ENCODE measurements at places on chromosomes 5 and 9. TPM values are rescaled to one million over a fixed set of nuclear protein-coding genes. Genes with fewer than 3 reads are reported as not detected.

CBY3 gene
- total RNA-seq = not detected

PIP5K1B gene
- 0.47 TPM for total RNA-seq

CTNND2 gene
- total RNA-seq = not detected

ADCY2 gene
- total RNA-seq = not detected

ENG gene
- total RNA-seq = 3.6 TPM

LHX3 gene
- total RNA-seq = not detected

GRM6 gene
- not detected for total RNA-seq

GRCh38 chr9:33043671-33044070, 18.6 kb downstream of the DNAJA1 start:
- H3K36me3 ChIP-seq = peaks cover 42% of the 10 kb centered on the region
- H3K27ac ChIP-seq = peak overlapping the region; percentile 70
- H3K27me3 ChIP-seq = no peaks in the 10 kb centered on the region

DNA sequence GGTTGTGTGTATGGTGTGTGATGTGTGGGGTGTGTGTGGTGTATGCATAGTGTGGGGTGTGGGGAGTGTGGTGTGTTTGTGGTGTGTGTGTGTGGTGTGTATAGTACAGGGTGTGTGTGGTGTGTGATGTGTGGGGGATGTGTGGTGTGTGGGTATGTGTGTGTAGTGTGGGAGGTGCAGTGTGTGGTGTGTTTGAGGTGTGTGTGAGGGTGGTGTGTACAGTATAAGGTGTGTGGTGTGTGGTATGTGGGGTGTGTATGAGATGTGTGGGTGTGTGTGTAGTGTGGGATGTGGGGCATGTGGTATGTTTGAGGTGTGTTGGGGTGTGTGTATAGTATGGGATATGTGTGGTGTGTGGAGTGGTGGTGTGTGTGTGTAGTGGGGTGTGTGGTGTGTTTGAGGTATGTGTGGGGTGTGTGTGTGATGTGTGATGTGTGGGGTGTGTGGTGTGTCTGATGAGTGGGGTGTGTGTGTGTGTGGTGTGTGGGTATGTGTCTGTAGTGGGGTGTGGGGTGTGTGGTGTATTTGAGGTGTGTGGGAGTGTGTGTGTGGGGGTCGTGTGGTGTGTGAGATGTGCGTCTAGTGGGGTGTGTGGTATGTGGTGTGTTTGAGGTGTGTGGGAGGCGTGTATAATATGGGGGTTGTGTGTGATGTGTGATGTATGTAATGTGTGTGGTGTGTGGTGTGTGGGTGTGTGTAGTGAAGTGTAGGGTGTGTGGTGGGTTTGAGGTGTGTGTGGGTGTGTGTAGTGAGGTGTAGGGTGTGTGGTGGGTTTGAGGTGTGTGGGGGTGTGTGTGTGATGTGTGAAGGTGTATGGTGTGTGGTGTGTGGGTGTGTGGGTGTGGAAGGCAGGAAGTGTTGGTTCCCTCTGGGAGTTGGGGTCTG, 8.6 kb downstream of the ECSCR start:
- H3K4me1 ChIP-seq = peaks cover 32% of the 10 kb centered on the region
- no peaks in the 10 kb centered on the region for H3K36me3 ChIP-seq
- H3K27ac ChIP-seq = no peak overlapping the region
- H3K4me3 ChIP-seq = no peak overlapping the region

DNA sequence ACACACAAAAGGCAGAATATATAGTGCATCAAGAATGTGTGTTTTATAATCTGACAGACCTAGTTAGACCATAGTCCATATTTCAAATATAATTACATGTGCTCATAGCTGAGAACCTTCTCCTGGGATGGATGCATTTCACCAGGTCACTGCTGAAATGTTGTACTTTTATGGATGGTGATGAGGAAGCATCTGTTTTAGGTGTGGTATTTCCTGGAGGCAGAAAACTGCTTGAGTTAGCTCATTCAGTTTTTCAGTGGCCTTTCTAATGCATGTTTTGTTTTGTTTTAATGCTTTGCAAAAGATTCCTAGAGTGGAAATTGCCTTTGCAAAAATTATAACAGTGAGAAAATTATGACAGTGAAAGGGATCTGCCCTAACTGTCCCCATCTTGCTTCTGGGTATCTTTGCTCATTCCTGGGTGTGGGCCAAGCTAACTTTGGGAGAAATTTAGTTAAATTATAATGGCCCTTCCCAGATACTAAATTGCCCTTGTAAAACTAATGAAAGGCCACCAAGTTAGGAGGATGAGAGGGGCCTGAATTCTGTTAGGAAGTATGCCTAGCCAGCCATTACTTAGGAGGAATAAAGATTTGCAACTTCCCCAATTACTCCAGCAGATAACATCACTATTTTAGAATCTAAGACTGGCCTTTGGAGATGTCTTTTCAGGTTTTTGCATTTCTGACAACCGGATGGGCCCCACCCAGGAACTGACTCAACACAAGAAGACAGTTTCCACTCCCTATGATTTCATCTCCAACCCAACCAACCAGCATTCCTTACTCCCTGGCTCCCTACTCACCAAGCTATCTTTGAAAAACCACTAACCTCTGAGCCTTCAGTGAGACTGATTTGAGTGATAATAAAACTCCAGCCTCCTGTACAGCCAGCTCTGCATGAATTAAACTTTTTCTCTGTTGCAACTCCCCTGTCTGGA, 7.0 kb upstream of the IL12B start:
- DNase-seq = peak; percentile 84
- no peak overlapping the region for H3K27ac ChIP-seq
- no peaks in the 10 kb centered on the region for H3K27me3 ChIP-seq
- peak overlapping the region; percentile 51 for H3K4me3 ChIP-seq
- H3K36me3 ChIP-seq = no peaks in the 10 kb centered on the region

DNA sequence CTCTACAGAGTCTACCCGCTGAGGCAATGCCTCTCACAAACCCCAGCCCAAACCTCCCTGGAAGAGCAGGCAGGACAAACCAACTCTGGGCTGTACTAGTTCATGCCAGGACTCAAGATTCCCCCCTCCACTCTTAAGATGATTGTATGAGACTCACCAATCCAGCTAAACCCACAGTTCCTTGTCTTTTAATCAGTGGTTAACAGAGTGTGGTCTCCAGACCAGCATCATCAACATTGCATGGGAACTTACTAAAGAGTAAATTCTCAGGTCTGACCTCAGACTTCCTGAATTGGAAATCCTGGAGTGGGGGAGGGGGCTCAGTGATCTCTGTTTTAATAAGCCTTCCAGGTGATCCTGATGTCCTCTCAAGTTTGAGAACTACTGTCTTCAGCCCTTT, 240.9 kb downstream of the GAS1 start:
- H3K27me3 ChIP-seq = no peaks in the 10 kb centered on the region
- no peaks in the 10 kb centered on the region for H3K36me3 ChIP-seq
- no peak overlapping the region for H3K4me3 ChIP-seq
- H3K27ac ChIP-seq = no peak overlapping the region

DNA sequence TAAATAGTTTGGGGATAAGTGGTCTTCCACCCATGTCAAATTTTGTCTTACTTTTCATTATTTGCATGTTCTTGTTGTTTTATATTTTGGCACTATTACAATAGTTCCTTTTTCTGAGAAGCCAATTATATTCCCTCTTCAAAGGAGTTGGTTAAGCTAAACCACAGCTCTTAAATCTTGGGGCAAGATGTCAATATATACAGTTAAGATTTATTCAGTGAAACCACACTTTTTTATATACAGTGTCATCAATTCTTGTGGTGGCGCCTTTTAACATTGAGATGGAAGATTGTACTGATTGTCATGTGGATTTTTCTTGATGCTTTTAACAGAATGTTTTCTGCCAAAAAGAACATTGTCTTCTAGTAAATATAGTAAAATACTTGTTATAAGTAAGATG, 104.1 kb downstream of the MTREX start:
- no peak for DNase-seq
- H3K4me1 ChIP-seq = no peaks in the 10 kb centered on the region
- no peaks in the 10 kb centered on the region for H3K27me3 ChIP-seq
- H3K36me3 ChIP-seq = peaks cover 61% of the 10 kb centered on the region

- H3K27me3 ChIP-seq = no peaks in the 10 kb centered on the region
- peaks cover 4% of the 10 kb centered on the region for H3K4me1 ChIP-seq
- no peak for DNase-seq
- no peak overlapping the region for H3K4me3 ChIP-seq
Measured at GRCh38 chr9:6766606-6767005, 8.8 kb downstream of the KDM4C start.

- H3K4me1 ChIP-seq = no peaks in the 10 kb centered on the region
- H3K27ac ChIP-seq = no peak overlapping the region
- H3K4me3 ChIP-seq = no peak overlapping the region
- no peak for DNase-seq
Measured at GRCh38 chr5:172559004-172559932, 81.8 kb upstream of the NEURL1B start.

GRCh38 chr5:142206801-142207200, 98.2 kb downstream of the NDFIP1 start:
- H3K4me1 ChIP-seq = no peaks in the 10 kb centered on the region
- H3K27ac ChIP-seq = no peak overlapping the region
- no peaks in the 10 kb centered on the region for H3K36me3 ChIP-seq
- H3K4me3 ChIP-seq = no peak overlapping the region

GRCh38 chr5:65926276-65926783, at the start of gene ERBIN:
Gene ERBIN (plus strand): TSS chr5:65926575. CDS start chr5:65992719, 66,144 bp downstream.
- no peaks in the 10 kb centered on the region for H3K27me3 ChIP-seq
- DNase-seq = peak; percentile 73
- peak within 1 kb of the TSS; percentile 95 for H3K27ac ChIP-seq
- H3K36me3 ChIP-seq = no peaks in the 10 kb centered on the region
- peak within 1 kb of the TSS; percentile 100 for H3K4me3 ChIP-seq

DNA sequence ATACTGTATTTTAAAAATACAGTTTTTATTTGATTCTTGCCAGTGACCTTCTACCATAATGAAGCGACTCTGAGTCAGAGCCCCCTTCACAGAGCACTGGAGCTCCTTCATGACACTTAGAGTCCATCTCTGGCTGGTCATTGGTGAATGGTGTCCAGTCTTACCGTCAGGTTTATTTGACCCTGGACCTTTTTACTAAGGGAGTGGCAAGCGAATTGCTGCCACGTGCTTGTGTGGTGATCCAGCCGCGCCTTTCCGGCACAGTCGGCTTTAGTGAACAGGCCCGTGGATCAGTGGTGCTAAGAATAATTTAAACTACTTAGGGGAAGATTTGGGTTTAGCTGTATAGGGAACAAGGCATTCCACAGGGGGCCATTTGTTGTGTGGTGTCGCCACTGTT, 48.5 kb downstream of the PRRC2B start:
- DNase-seq = no peak
- no peak overlapping the region for H3K4me3 ChIP-seq
- no peak overlapping the region for H3K27ac ChIP-seq
- no peaks in the 10 kb centered on the region for H3K27me3 ChIP-seq
- H3K4me1 ChIP-seq = no peaks in the 10 kb centered on the region

DNA sequence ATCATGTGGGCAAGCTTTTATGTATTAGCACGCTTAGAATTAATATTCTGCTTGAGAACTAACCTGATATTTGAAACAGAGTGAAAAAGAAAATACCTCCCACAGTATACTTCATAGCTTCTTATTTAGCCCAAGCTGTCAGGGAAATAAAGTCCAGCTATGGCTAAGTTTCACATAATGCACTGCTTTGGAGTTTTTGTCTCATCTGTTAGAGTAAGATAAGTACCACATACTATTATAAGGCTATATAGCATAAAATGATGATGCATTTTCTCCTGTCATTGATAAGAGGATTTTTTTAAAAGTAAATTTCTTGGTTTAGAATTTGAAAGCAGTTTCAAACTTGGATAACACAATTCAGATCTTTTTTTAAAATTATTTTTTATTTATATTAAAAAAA, 2.4 kb upstream of the ANKDD1B start:
- no peak for DNase-seq
- H3K4me3 ChIP-seq = no peak overlapping the region
- H3K4me1 ChIP-seq = peaks cover 8% of the 10 kb centered on the region
- H3K36me3 ChIP-seq = no peaks in the 10 kb centered on the region
- H3K27me3 ChIP-seq = peaks cover 4% of the 10 kb centered on the region

- peaks cover 19% of the 10 kb centered on the region for H3K4me1 ChIP-seq
- no peaks in the 10 kb centered on the region for H3K27me3 ChIP-seq
- no peak overlapping the region for H3K4me3 ChIP-seq
- no peaks in the 10 kb centered on the region for H3K36me3 ChIP-seq
Measured at GRCh38 chr5:132096904-132097303, 23.3 kb downstream of the CSF2 start.

DNA sequence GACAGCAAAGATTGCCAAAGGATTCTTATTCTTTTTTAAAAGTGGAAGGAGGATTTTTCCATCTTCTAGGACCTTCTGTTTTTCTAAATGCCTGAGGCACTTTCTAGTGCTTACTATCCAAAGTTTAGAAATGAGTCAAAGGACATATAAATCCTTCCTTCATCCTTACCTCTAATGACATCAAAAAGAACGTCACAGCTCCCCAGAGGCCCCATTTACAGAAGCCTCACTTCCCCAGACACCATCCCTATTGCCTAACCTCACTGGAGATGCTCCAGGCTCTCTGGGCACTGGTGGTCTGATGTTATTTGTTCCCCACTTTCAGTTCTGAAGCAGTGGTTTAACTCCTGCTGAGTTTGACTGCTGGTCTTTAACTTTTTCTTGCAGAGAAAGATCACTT, 504.3 kb downstream of the AGTPBP1 start:
- no peak overlapping the region for H3K27ac ChIP-seq
- H3K4me1 ChIP-seq = no peaks in the 10 kb centered on the region
- no peak overlapping the region for H3K4me3 ChIP-seq
- no peaks in the 10 kb centered on the region for H3K36me3 ChIP-seq

DNA sequence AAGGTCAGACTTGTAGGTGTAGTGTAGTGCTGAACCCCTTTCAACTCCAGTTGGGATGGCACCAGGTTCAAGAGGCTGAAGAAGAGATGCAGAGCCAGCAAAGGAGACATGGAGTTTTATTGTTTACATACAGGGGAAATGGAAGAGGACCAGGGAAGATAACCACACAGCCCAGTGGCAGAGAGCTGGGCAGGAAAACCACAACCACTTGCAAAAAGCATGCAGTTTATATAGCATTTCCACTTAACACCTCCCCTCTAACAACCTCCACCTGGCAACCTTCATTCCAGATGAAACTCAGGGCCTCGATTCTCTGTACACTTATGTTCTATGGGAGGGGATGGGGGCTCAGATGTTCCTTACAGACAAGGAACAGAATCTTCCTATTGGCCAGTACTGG, 56.9 kb downstream of the SNX24 start:
- H3K4me1 ChIP-seq = peaks cover 7% of the 10 kb centered on the region
- no peak overlapping the region for H3K4me3 ChIP-seq
- H3K27me3 ChIP-seq = no peaks in the 10 kb centered on the region
- no peak for DNase-seq
- H3K36me3 ChIP-seq = no peaks in the 10 kb centered on the region

- no peaks in the 10 kb centered on the region for H3K36me3 ChIP-seq
- no peaks in the 10 kb centered on the region for H3K4me1 ChIP-seq
- no peak for DNase-seq
- H3K27ac ChIP-seq = no peak overlapping the region
- no peaks in the 10 kb centered on the region for H3K27me3 ChIP-seq
- no peak overlapping the region for H3K4me3 ChIP-seq
Measured at GRCh38 chr5:20678814-20679298, 690.9 kb upstream of the CDH18 start.

DNA sequence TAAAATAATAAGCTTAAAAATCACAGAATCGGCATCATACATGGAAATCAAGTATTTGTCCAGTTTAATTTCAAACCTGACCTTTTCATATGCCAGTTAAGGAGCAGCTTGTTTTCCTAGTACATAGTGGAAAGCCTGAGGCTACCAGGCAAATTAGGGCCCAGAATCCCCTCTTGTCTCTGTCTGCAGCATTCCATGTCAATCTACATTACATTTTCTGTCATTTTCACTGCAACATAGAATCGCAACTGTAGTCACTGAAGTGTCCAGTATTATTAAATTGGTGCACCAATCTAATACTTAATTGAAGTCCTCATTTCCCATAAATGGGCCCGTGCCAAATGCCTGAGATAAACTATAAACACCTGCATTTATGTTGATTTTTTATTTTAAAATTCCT, 1352.2 kb upstream of the ACO1 start:
- no peaks in the 10 kb centered on the region for H3K4me1 ChIP-seq
- no peak overlapping the region for H3K27ac ChIP-seq
- no peaks in the 10 kb centered on the region for H3K27me3 ChIP-seq
- H3K4me3 ChIP-seq = no peak overlapping the region
- no peaks in the 10 kb centered on the region for H3K36me3 ChIP-seq

All from CD4-positive, CD25-positive, alpha-beta regulatory T cell (primary cell).